Caco-2 (cell line): ENCODE measurements at places on chromosomes 3 and 15. TPM values are rescaled to one million over a fixed set of nuclear protein-coding genes. Genes with fewer than 3 reads are reported as not detected.

CASR gene
- not detected in 2 replicates for total RNA-seq

SAMD7 gene
- not detected in 2 replicates for total RNA-seq

DPPA2 gene
- total RNA-seq = not detected in 2 replicates

GRCh38 chr15:39266890-39267289 lies 314.0 kb upstream of the THBS1 start:
- DNase-seq = no peak

DNA sequence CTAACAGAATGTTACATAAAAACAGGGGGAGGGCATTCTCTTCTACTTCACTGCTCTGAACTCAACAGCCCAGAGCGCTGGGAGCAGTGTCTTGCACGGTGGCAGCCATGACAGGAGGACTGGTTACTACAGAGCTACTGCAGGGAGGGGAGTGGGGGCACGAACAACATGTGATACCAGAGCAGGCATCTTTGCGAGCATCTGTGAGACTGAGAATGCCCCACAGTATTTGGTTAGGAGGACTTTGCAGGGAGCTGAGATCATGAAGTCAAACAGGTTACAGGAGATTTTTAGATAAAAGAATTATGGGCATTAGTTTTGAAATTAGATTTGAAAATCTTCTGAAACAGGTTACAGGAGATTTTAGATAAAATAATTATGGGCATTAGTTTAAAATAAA lies 58.8 kb upstream of the GOLGA8B start:
- DNase-seq = no peak

- DNase-seq = peak; percentile 24
These were observed 630 bp downstream of the ATP6V1A start for GRCh38 chr3:113747283-113748046.

DNA sequence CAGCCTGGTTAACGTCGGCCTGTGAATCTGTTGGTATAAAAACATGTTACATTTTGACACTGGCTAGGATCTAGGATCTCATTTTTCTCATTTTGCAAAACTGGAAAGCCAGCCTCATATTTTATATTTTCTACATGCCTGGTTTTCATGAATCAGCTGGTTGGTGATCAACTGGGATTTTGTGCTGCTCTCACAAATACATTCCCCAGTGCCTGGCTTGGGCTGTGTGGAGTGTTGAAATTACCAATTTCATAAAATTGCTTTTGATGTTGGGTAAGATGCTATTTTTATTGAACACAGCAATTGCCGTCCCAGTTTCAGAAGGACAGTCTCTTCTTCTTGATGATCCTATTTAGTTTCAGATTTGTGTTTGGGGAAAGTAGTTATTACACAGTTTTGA lies 604.3 kb downstream of the TAFA4 start:
- DNase-seq = no peak

- no peak for DNase-seq
These were observed 78.9 kb downstream of the CDIN1 start for GRCh38 chr15:36658312-36658711.

DNA sequence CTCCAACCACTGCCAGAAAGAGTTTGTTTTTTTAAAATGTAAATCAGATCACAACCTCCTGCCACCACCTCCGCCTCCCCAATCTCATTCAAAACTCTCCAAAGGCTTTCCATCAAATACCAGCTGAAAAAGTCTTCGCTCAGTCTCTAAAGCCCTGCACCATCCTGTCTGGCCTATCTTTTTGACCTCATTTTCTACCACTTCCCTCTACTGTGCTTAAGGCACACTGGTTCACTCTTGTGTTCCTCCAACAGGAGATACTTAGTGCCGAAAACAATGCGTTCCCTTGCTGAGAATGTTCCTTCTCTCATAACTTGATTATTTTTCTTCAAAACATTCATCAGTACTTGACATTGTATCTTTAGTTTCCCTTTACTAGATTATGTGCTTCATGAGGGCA lies 3.5 kb downstream of the BTBD1 start:
- DNase-seq = no peak

DNA sequence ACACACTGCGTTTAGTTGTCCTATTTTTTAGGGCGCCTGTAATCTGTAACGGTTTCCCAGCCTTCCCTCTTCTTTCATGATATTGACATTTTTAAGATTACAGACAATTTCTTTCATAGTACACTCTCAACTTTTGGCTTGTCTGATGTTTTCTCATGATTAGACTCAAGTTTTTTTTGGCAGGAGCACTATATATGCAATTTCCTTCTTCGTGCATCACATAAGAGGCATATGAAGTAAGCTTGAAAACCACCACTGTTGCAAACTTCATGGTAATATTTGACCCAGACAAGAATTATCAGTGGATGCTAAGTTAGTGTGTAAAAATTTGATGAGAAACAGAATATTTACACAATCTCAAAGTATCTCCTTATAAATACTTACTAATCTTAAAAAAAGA lies 119.2 kb upstream of the CMC1 start:
- DNase-seq = no peak

- no peak for DNase-seq
These were observed 336.5 kb upstream of the TGFBR2 start for GRCh38 chr3:30269751-30270445.
